ENCODE measurements at places on chromosomes 3 and 15.
A peak's percentile ranks its signal among the peaks of the same experiment; 100 is the strongest.

- no peak for DNase-seq
Measured at GRCh38 chr3:119636249-119636648, 24.1 kb downstream of the POPDC2 start.

DNA sequence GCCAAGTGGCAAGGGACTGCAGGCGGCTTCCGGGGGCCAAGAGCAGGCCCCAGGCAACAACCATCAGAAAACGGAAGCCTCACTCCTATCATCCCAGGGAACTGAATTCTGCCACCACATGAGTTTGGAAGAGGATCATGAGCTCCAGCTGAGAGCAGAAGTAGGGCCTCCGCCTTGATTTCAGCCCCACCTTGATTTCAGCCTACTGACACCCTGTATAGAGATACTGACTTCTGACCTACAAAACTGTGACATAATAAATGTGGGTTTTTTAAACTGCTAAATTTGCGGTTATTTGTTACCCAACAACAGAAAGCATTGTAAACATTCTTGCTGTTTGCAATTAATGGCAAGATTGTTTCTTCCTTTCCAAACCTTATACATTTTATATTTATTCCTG, 21.6 kb upstream of the RARRES1 start:
- no peak for DNase-seq

DNA sequence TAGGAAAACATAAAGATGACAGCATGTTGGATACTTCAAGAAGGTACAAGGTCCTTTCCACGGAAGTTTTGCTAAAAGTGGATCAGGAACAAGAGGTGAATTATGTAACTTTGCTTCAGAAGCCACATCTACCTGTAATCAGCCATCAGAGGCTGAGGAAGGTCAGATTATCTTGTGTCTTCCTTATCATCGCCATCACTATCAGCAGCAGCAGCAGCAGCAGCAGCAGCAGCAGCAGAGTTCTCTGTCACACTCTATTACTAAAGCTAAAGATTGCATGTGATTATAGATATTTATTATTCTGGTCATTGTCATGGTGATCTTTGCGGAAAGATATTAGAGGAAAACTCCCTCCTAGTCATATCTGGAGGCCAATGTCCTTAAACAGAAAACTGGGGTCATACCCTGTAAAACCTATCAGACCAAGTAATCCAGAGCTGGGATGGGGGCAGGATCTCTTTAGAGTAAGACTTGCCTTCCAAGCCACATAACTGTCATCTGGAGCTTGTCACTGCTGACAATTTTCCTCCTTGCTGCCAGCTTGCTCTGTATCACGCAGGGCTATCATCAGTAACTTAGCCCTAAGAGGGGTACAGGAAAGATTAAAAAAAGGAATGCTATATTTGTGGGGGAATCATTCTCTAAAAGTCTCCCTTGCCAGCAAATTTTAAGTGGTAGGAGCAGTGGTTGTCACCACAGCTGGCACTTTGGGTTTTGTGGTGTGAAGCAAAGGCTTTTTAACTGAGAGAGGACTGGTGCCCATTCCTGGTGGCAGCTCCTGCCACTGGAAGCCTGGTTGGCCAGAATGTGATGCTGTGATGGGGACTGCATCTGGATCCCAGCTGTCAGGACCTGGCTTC, 130.9 kb upstream of the RASGRP1 start:
- no peak for DNase-seq

GRCh38 chr15:69133862-69134519, 26.4 kb upstream of the GLCE start:
- DNase-seq, result no peak

GRCh38 chr15:87733977-87734376, 522.6 kb downstream of the NTRK3 start:
- no peak for DNase-seq

DNA sequence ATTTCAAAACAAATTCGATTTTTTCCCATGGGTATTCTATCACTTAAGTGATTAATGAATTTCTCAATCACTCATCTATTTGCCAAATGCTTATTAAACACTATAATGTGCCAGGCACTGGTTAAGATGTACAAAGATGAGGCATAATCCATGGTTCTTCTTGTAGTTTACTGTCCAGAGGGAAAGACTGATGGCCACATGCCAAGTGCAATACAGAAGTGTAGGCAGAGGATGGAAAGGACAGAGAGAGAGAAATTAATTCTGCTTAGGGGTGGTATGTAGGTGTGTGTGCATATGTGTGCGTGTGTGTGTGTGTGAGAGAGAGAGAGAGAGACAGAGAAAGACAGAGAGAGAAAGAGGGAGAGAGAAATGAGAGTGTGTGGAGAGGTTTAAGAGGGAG, 120.8 kb upstream of the CCNL1 start:
- no peak for DNase-seq

- DNase-seq, result peak; percentile 31
Measured at GRCh38 chr15:80234883-80235282, 17.1 kb downstream of the CTXND1 start.

DNA sequence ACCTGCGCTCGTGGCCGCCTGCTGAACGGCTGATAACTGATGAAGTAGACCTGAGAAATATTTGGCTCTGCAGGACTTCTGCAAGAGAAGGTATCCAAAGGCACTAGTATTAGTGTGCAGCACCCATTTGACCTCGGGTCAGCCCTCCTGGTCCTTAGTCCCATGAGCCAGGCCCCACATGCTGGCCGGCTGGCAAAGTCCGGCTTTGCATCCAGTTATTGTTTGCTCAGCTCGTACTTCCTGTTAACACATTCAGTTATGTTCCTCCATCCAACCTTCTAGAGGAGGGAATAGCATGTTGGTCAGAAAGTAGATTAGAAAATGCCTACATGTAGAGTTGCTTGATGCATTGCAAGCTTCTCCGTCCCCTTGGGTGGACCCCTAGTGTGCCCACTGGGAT, 385.7 kb upstream of the RGMA start:
- DNase-seq, result no peak

GRCh38 chr3:30659270-30660130, 53.1 kb downstream of the TGFBR2 start:
- no peak for DNase-seq

DNA sequence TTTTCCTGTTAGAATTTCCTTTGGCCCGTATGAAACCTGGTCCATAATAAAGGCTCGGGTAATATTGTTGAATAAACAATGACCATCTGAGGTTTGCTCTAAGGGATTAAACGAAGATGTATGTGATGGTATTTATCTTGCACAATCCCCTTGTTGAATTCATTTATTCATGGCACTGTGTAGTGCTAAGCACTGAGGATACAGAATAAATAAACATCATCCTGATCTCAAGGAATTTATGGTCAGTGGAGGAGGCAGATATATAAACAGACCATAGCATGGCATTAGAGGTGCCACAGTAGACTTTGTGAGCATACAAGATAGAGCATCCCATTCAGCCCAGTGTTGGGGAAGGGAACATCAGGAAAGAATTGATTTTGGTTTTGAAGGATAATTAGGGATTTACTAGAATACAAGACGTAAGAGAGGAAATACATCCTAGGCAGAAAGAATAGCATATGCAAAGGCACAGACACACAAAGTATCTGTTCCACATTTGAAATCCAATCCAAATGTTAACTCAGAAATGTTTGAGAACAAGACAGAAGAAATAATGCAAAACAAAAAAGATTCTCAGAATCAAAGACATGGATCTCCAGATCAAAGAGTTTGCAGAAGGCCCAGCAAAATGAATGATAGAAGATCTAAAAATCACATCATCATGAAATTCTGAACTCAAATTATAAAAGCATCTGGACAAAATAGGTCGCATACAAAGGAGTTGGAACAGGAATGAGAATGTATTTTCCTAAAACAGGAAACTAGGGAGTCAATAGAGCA, 5.4 kb upstream of the IGF2BP2 start:
- DNase-seq, result no peak

GRCh38 chr3:50630394-50630793, 13.4 kb downstream of the MAPKAPK3 start:
- no peak for DNase-seq

GRCh38 chr15:95630683-95631082, 699.8 kb upstream of the NR2F2 start:
- DNase-seq, result no peak

- peak; percentile 8 for DNase-seq
Measured at GRCh38 chr3:30135190-30135589, 471.2 kb upstream of the TGFBR2 start.
